Tracheal epithelial cell (primary cell): ENCODE measurements at places on chromosomes 1 and 21. TPM values are rescaled to one million over a fixed set of nuclear protein-coding genes. Genes with fewer than 3 reads are reported as not detected.

The RUNX1 gene
- total RNA-seq: 8.2 and 10.4 TPM in 2 replicates

The SLC19A1 gene
- 6.4 and 8.0 TPM in 2 replicates for total RNA-seq

The PADI3 gene
- 0.43 and 1.2 TPM in 2 replicates for total RNA-seq

The AK5 gene
- total RNA-seq: 6.5 TPM in 1 of 2 replicates, not detected in the other

The CCDC24 gene
- 3.4 and 5.3 TPM in 2 replicates for total RNA-seq

The WLS gene
- total RNA-seq: 24.1 and 38.8 TPM in 2 replicates

The CTBS gene
- total RNA-seq: 5.5 and 12.1 TPM in 2 replicates

The C8B gene
- total RNA-seq: not detected in 2 replicates

The HORMAD1 gene
- total RNA-seq: 1.1 and 1.2 TPM in 2 replicates

The SH2D5 gene
- 31.5 and 64.6 TPM in 2 replicates for total RNA-seq

The COL11A1 gene
- 4.1 TPM in 1 of 2 replicates, not detected in the other for total RNA-seq

The CFAP74 gene
- not detected in 2 replicates for total RNA-seq

The CHD1L gene
- 25.8 and 35.7 TPM in 2 replicates for total RNA-seq

The SYNC gene
- 8.3 and 18.8 TPM in 2 replicates for total RNA-seq

The SLC25A24 gene
- total RNA-seq: 52.9 and 68.4 TPM in 2 replicates

The RNF186 gene
- under 0.01 TPM in 1 of 2 replicates, not detected in the other for total RNA-seq

The IFFO2 gene
- total RNA-seq: 15.3 and 40.7 TPM in 2 replicates

The SPRR2A gene
- 1.9 and 3.0 TPM in 2 replicates for total RNA-seq

The TESK2 gene
- total RNA-seq: 2.4 and 2.8 TPM in 2 replicates

The DVL1 gene
- total RNA-seq: 262 and 265 TPM in 2 replicates

The FAAH gene
- 6.6 and 13.3 TPM in 2 replicates for total RNA-seq

The ZMPSTE24 gene
- total RNA-seq: 71.8 and 73.0 TPM in 2 replicates

The PTAFR gene
- total RNA-seq: 7.5 and 8.7 TPM in 2 replicates

The UBASH3A gene
- not detected in 2 replicates for total RNA-seq
